ENCODE measurements at places on chromosomes 11 and 22. TPM values are rescaled to one million over a fixed set of nuclear protein-coding genes. Genes with fewer than 3 reads are reported as not detected.

DNA sequence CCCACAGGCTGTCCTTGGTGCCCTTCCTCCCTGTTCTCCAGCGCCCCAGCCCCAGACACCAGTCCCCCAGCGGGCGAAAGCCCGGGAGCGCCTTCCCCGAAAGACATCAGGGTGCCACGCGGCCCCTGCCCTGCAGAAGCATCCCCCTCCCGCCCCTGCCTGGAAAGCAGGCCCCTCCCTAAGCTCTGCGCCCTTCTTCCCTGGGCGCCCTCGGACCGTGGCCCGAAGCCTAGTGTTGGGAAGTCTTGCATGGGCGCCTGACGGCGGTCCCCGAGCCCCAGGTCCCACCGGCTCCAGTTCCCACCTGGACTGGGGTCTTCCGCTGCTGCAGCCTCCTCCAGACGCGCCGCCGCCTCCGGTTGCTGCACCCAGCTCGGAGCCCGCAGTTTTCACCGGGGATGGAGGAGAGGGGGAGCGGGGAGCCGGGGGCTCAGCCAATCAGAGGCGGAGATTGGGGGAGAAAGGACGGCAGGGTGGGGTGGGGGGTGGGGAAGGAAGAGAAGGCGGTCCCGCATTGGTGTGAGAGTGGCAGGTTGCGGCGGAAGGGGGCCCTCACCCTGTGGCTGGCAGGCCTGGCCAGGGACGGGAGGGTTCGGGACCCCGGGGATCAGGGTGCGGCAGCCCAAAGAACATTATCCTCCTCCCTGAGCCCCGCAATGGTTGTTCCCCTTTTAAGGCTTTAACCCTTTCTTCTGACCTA is at the start of gene THY1:
THY1 (minus strand) TSS at position 364 of the 700 bp plus-strand sequence. CDS start 2,267 bp downstream, outside the sequence.
- peaks cover 25% of the 10 kb centered on the region for H3K4me1 ChIP-seq
- H3K4me3 ChIP-seq = no peak within 1 kb of the TSS
- DNase-seq = no peak

- DNase-seq = no peak
- no peak overlapping the region for H3K27ac ChIP-seq
- H3K27me3 ChIP-seq = no peaks in the 10 kb centered on the region
- H3K36me3 ChIP-seq = peaks cover 7% of the 10 kb centered on the region
- H3K4me3 ChIP-seq = no peak overlapping the region
Measured at GRCh38 chr22:46229701-46230100, 20.4 kb downstream of the CDPF1 start.

DNA sequence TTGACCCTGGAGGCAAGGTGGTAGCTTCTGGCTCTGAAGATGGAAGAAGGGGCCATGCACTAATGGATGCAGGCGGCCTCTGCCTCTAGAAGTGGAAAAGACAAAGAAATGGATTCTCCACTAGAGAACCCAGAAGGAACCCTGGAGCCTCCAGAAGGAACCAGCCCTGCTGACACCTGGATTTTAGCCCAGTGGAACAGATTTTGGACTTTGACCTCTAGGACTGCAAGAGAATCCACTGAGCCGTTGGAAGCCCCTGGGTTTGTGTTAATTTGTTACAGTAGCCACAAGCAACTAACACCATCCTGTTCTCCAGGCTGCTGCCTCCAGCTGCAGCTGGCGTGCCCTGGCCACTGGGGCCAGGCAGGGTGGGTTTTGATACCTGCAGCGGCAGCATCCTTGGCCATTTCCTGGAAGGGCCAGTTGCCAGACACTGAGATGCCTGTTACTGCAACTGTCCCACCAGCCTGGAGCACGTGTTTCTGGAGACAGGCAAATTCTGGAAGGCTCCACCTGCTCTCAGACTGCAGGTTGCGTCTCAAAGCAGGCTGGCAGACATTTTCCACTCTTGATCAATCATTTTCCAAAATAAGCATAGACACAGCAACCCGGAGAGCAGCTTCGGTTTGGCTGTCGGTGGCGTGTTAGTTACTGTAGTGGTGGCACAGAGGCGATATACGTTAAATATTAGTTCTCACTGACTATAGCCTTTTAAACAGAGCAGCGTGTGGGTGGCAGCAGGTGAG is 76.8 kb upstream of the PARVG start:
- no peak for DNase-seq
- no peak overlapping the region for H3K27ac ChIP-seq
- H3K4me1 ChIP-seq = no peaks in the 10 kb centered on the region
- no peaks in the 10 kb centered on the region for H3K27me3 ChIP-seq

GRCh38 chr11:120182790-120183491 is 27.9 kb upstream of the OAF start:
- H3K27me3 ChIP-seq = no peaks in the 10 kb centered on the region
- no peak for DNase-seq
- H3K4me1 ChIP-seq = no peaks in the 10 kb centered on the region
- no peak overlapping the region for H3K27ac ChIP-seq
- no peak overlapping the region for H3K4me3 ChIP-seq

GRCh38 chr22:40241200-40241763 is 63.6 kb downstream of the TNRC6B start:
- H3K27ac ChIP-seq = peak overlapping the region; percentile 47
- no peaks in the 10 kb centered on the region for H3K36me3 ChIP-seq
- H3K4me3 ChIP-seq = no peak overlapping the region
- H3K27me3 ChIP-seq = no peaks in the 10 kb centered on the region

- DNase-seq = no peak
- H3K4me3 ChIP-seq = no peak overlapping the region
- H3K27me3 ChIP-seq = no peaks in the 10 kb centered on the region
- no peak overlapping the region for H3K27ac ChIP-seq
Measured at GRCh38 chr11:6568191-6568918, 35.1 kb downstream of the RRP8 start.

DNA sequence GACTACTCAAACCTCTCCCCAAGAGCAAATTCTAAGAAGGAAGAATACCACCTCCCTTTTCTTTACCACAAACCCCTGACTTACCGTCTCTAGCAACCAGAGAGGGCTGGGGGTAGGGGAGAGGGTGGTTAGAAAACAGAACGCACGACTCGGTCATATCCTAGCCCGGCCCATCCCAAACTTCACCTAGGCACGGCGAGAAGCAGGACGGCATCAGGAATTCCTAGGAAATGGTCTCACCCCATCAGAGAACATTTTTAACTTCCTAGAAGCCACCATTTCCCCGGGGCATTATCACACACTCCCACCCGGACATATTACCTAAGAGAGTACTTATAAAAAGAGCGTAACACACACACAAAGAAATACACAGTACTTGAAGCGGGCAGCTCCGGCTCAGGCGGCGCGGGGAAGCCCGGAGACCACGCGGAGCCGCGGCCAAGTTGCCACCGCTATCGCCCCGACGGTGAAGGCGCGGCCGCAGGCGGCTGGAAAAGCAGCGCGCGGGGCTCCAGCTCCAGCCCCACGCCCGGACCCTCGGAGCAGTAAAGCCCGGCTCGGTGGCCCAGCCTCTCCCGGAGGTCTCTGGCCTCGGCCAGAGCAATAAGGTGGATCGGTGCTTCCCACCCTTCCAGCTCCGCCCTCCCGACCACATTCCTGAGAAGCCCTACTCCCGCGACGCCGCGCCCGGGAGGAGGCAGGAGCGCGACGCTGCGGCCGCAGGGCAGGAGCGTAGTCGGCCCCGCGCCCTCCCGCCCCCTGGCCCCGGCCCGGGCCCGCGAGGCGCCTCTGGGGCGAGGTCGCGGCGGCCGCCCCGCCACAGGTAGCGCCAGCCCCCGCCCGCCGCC is 878 bp downstream of the RRAS2 start:
- DNase-seq = peak; percentile 38
- H3K4me1 ChIP-seq = peaks cover 16% of the 10 kb centered on the region
- peak overlapping the region; percentile 52 for H3K4me3 ChIP-seq
- no peaks in the 10 kb centered on the region for H3K36me3 ChIP-seq
- H3K27ac ChIP-seq = peak overlapping the region; percentile 44

GRCh38 chr22:40001800-40002577 is 7.2 kb downstream of the FAM83F start:
- H3K27ac ChIP-seq = no peak overlapping the region
- no peaks in the 10 kb centered on the region for H3K4me1 ChIP-seq
- peaks cover 4% of the 10 kb centered on the region for H3K27me3 ChIP-seq
- no peak overlapping the region for H3K4me3 ChIP-seq

GRCh38 chr11:82909015-82909640 is 7.6 kb downstream of the DDIAS start:
- no peaks in the 10 kb centered on the region for H3K27me3 ChIP-seq
- H3K36me3 ChIP-seq = no peaks in the 10 kb centered on the region
- peaks cover 11% of the 10 kb centered on the region for H3K4me1 ChIP-seq

DNA sequence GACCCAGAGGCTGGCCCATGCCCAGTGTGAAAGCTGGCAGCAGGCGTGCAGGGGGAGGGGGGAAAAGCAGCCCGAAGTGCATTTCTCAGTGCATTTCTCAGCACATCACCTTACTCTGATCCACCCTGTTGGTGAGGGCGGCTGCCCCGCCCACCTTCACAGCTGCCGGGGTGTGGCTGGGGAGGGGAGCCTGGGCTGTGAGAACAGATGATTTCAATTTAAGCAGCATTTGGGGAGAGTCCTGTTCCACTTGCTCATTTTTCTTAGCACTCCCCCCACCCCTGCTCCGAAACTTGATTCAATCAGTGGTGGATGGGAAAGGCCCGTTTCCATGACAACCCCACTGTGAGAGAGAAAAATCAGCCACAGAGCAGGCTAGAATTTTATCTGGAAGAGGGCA is 84.8 kb downstream of the SNX19 start:
- no peaks in the 10 kb centered on the region for H3K4me1 ChIP-seq
- H3K4me3 ChIP-seq = no peak overlapping the region
- H3K36me3 ChIP-seq = no peaks in the 10 kb centered on the region
- DNase-seq = no peak
- no peaks in the 10 kb centered on the region for H3K27me3 ChIP-seq
- no peak overlapping the region for H3K27ac ChIP-seq

- H3K4me3 ChIP-seq = no peak overlapping the region
- H3K4me1 ChIP-seq = no peaks in the 10 kb centered on the region
- H3K27ac ChIP-seq = no peak overlapping the region
- H3K27me3 ChIP-seq = no peaks in the 10 kb centered on the region
Measured at GRCh38 chr22:16654882-16655281, 62.3 kb upstream of the CCT8L2 start.

DNA sequence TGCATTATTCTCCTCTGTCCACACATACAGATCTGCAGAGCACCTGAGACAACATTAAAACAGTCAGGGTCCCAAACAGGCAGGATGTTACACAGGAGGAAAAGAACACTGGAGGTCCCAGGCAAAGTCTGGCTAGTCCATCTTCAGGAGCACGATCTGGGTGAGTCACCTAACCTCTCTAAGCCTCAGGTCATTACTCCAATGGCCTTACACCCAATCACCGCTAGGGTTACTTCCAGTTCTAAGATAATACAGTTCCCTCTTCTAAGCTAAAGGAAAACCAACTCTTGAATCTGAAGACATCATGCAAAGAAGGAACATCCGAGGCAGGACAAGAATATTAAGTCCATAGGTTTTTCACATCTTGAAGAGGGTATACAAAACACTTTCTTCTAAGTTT is 24.5 kb downstream of the ASCC2 start:
- no peaks in the 10 kb centered on the region for H3K4me1 ChIP-seq
- peaks cover 72% of the 10 kb centered on the region for H3K36me3 ChIP-seq
- no peak for DNase-seq
- no peak overlapping the region for H3K27ac ChIP-seq
- no peaks in the 10 kb centered on the region for H3K27me3 ChIP-seq
- H3K4me3 ChIP-seq = no peak overlapping the region

DNA sequence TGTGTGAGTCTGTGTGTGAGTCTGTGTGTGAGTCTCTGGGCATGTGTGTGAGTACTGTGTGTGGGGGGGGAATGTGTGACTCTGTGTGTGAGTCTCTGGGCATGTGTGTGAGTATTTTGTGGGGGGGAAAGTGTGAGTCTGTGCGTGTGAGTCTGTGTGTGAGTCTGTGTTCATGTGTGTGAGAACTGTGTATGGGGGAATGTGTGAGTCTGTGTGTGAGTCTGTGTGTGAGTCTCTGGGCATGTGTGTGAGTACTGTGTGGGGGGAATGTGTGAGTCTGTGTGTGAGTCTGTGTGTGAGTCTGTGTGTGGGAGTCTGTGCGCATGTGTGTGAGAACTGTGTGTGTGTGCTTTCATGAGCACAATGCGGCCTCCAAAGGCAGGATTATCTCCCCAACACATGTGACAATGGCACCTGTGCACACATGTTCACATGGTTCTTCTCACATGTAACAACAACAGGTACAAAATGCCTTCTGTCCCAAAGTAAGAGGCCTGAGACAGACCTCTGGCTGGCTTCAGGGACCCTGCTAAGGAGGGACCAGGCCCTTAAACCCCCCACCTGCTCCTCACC is 1.6 kb downstream of the CD5 start:
- peak overlapping the region; percentile 100 for H3K4me3 ChIP-seq
- DNase-seq = peak; percentile 2
- peak overlapping the region; percentile 100 for H3K27ac ChIP-seq

- no peaks in the 10 kb centered on the region for H3K27me3 ChIP-seq
- no peak overlapping the region for H3K27ac ChIP-seq
- no peaks in the 10 kb centered on the region for H3K36me3 ChIP-seq
Measured at GRCh38 chr11:94830722-94831510, 62.8 kb downstream of the AMOTL1 start.

DNA sequence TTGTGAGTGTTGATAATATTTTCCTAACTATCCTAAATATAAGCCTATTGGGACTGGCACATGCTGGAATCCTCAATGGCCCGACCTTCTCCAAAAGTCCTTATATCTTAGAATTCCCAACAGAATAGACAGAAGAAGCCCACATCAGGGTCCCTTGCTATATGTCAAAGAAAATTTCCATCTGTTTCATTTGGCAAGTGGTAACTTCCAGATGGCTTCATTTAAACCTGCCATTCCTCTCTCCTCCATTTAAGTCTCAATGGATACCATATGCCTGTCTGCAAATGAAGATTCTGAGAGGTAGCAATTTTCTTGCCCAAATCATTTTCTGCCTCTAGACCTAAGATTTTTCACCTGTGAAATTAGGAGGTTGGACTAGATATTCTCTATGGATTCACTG is 73.1 kb upstream of the KCNA4 start:
- no peaks in the 10 kb centered on the region for H3K36me3 ChIP-seq
- H3K4me1 ChIP-seq = no peaks in the 10 kb centered on the region
- no peak overlapping the region for H3K27ac ChIP-seq
- H3K27me3 ChIP-seq = no peaks in the 10 kb centered on the region
- DNase-seq = no peak

DNA sequence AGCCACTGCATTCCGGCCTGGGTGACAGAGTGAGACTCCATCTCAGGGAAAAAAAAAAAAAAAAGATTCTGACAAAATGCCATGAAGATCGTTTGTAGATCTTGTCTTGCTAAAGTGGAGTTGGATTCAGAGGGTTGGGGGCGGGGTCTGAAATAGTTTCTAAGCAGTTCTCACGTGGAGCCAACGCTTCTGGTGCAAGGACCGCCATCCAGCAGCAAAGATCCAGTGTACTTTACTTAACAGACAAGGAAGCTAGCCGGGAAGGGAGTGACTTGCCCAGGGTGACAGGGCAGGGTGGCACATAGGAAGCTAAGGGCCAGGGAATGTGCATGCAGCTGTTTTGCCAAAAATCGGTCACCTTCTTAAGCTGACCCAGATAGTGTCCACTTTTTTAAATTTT is 27.4 kb downstream of the APOL1 start:
- no peak overlapping the region for H3K27ac ChIP-seq
- peaks cover 47% of the 10 kb centered on the region for H3K36me3 ChIP-seq
- no peaks in the 10 kb centered on the region for H3K27me3 ChIP-seq
- no peak overlapping the region for H3K4me3 ChIP-seq
- no peak for DNase-seq
- H3K4me1 ChIP-seq = peaks cover 15% of the 10 kb centered on the region

- H3K36me3 ChIP-seq = peaks cover 51% of the 10 kb centered on the region
- no peak overlapping the region for H3K27ac ChIP-seq
- no peaks in the 10 kb centered on the region for H3K4me1 ChIP-seq
- H3K4me3 ChIP-seq = no peak overlapping the region
Measured at GRCh38 chr22:27857443-27857842, 55.9 kb upstream of the MN1 start.

Gene TMEM86A
- 0.88 TPM for polyA plus RNA-seq

Gene LRRC10B
- polyA plus RNA-seq = not detected

Gene ZNF195
- polyA plus RNA-seq = 22.4 TPM

Gene THY1
- polyA plus RNA-seq = not detected

Gene ACER3
- 2.9 TPM for polyA plus RNA-seq

Gene C11orf91
- not detected for polyA plus RNA-seq

Data from CD4-positive, alpha-beta memory T cell (primary cell).